ENCODE measurements at places on chromosomes 7 and 10.

DNA sequence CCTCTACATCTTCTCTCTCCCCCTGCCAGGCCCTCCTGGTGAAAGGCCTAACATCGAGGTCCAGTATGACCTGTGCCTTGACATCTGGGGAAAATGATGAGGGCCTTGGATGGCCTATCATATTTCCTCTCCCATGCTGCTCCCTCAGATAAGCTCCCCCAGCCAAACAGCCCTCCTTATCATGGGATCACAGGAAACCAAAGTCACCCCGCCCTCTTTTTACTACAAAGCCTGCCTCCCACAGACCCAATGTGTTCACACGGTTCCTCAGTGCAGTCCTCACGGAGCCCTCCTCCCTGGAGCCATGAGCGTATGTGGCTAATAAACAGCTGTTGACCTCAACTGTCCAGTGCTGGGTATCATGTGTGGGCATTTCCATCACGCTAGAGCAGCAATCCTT, 32.0 kb downstream of the C10orf90 start:
- no peak for DNase-seq

DNA sequence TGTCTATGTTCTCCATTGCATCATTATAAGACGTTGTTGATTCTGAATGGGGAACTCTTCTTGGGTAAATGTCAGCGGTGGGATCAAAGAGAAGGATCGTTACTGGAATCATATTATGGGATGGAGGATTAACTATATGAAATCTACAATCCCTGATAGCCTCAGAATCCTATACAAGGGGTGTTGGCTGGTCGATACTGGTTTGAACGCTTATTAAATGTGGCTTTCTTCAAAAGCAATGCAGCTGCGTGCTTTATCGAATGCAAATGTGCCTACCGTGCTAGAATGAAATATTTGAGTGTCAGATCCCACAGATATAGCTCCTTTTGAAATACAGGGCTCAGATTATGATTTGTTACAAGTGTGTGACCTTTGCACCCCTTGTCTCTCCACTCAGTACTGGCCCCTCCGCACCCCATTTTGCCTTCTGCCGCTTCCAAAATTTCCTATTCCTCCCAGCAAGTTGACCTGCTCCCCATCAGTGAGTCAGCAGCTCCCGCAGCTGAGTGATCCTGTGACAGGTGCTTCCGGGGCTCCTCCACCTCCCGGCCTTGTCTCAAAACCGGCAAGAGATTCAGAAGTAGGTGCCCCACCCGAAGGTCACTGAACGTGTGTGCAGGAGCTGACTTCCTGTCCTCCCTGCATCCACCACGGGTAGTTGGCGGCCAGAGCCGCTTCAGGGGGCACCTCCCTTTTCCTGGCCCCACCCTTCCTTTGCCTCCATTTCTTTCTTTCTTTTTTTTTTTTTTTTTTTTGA, 76.6 kb downstream of the PTPRE start:
- DNase-seq, result no peak

- no peak for DNase-seq
Observed at GRCh38 chr7:131802195-131802864, 245.9 kb upstream of the PODXL start.

DNA sequence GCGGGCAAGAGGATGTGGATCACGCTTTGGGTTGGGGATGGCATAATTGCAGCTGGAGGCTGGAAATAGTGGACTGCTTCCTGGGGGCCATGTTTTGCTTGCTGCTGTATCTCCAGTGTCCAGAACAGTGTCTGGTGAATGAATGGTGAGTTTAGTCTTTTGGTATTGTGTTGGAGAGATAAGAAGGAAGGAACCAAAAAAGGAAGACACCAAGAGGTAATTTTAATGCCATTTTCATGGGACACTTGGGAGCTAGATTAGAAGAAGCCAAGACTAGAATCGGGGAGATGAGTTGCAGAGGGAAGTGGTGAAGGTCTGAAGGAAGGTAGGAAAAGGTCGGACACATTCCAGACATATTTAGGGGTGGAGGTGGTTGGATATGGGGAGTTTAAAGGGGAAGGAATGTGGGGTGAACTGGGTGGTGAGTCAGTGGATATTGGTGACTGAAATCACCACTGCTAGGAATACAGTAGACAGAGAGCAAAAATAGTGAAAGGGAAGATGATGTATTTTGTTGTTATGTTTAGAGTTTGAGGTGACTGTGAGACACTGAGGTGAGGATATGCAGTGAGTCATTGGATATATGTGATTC, 76.7 kb downstream of the CCNY start:
- no peak for DNase-seq

DNA sequence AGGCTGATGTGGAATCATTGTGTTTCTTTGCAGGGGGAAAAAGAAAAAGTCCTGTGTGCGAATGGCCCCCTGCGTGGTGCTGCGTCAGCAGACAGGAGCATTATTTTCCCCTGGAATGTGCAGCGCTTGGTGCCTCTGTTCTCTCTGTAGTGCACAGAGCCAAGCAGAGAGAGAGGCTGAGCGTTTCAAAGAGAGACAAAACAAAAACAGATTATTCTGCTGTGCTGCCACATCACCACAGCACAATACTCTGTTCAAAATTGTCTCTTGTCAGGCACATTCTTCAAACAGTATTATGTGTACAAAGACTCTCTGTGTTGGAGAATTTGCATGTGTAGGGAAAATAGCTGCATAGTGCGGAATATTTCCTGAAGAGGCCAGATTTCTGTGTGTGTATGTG, 609.0 kb downstream of the SDK1 start:
- DNase-seq, result no peak

GRCh38 chr10:33276282-33276923, 58.1 kb downstream of the NRP1 start:
- no peak for DNase-seq

- DNase-seq, result no peak
Observed at GRCh38 chr10:103929381-103929921, 11.5 kb upstream of the STN1 start.

DNA sequence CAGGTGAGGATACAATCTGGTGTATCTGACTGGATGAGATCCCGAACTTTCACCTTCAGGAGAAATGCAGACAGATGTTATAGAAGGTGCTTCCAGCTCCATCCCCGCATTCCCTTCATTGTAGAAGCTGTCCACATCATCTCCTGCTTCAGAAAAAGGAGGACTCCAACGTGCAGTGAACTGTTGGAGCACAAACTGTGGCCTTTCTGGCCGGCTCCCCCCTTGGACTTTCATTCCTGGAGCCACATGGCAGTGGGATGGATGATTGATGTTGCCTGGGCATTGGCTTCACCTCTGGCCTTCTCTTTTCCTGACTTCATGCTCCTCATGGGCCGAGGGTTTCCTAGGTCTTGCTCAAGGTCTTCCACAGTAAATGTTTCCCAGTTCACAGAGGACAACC, 29.6 kb upstream of the ZNF273 start:
- no peak for DNase-seq

- DNase-seq, result no peak
Observed at GRCh38 chr7:134024739-134025138, 102.4 kb upstream of the LRGUK start.

DNA sequence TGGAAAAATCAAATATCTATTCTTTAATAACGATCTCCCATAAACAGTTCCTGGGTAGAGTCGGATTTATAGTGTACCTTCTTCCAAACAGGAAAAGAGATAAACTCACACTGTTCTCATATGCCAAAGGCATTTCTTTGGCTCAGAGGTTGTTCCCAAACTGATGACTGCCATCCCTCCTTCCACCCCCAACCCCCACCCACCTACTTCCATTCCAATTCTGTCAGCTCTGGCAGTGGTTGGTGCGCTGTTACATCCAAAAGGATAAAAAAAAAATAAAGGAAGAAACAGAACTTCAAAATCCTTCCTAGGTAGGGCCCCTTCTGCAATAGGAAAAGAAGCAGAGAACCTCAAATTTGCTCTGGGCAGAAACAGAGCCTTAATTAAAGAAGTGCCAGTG, 104.7 kb downstream of the DGKI start:
- DNase-seq, result no peak

GRCh38 chr7:130379019-130379418, 1.3 kb upstream of the CPA1 start:
- DNase-seq, result no peak

DNA sequence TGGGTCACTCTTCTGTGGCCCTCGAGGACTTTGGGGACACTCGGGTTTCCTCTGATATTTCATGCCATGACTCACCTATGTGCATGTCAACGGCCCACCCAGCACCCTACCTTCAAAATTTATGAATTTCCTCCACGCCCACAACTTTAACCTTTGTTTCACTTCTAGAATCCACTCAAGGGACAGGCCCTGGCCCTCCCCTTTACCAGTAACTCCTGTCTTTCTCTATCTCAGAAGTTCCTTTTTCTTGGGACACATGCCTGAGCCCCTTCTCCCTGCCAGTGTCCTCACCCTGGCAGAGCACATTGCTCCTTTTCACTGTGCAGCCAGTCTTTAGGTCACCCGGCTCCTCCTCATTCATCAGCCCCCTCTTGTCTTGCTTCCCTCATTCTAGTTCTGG, 282.5 kb upstream of the KLF6 start:
- no peak for DNase-seq

DNA sequence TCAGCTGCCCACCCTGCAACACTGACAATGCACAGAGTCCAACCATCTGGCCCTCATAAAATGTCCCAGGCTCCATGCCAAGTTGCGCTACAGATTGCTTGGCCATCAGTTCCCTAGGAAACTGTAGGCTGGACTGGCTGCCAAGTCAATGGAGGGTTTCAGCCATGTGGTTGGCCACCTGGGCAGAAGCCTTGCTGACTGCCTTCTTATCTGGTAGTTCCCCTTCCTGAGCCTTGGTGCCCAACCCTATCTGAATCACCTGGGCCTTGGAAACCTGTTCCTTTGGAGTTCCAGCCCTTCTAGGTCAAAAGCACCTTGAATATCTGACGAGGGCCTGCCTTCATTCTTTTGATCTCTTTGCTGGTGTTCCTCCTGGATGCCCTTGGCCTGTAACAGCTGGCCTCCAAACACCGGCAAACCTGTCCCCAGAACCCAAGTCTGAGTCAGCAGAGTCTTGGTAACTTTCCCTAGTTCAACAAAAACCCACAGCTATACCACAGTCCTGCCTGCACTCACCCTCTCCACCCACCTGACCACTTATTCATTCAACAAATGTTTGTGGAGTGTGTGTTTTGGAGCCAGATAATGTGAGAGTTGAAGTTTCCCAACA, 37.4 kb upstream of the KDM7A start:
- no peak for DNase-seq

GRCh38 chr7:70266186-70266585, 667.9 kb downstream of the AUTS2 start:
- no peak for DNase-seq

GRCh38 chr7:115113776-115114175, 191.9 kb downstream of the MDFIC start:
- no peak for DNase-seq

GRCh38 chr7:110317541-110318265, 773.2 kb upstream of the LRRN3 start:
- DNase-seq, result no peak

DNA sequence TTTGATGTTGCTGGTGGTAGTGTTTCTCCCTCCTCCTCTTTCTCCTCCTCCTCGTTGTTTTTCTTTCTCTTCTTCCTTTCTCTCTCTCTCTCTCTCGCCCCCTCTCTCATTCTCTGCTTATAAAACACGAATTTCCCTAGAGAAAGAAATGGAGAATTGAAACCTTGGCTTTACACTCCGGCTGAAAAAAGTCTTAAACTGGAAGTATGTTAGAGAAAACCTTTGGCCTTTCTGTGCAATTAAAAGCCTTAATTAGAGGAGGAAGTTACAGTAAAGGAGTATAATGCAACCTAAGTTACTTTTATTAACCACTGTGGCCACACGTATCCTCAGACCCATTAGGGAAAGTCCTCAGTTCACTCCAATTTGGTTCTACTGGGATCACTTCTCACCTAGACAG, 501.7 kb upstream of the SORCS1 start:
- no peak for DNase-seq

GRCh38 chr7:155349601-155350331, 52.1 kb downstream of the INSIG1 start:
- no peak for DNase-seq

DNA sequence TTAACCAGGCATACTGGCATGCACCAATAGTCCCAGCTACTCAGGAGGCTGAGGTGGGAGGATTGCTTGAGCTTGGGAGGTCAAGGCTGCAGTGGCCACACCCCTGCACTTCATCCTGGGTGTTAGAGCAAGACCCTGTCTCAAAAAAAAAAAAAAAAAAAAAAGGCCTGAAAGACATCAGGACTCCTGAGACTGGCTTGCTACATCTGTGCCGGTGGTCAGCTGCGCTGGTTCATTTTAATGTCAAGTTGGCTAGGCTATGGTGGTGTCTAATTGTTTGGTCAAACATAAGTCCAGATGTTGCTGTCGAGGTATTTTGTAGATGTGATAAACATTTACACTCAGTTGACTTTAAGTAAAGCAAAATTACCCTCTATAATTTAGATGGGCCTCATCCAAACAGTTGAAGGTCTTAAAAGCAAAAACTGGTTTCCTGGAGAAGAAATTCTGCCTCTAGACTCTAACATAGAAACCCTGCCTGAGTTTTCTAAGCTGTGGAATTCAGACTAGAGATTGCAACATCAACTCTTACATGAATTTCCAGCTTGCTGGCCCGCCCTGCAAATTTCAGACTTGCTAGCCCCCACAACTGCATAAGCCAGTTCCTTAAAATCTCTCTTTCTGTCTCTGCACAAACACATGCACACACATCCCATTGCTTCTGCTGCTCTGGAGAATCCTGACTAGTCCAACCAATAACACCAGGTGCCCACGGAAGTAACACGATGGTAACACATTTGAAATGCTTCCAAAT, 18.2 kb downstream of the MYOF start:
- no peak for DNase-seq

- DNase-seq, result no peak
Observed at GRCh38 chr10:89163265-89163995, 43.7 kb downstream of the CH25H start.

- no peak for DNase-seq
Observed at GRCh38 chr10:69503001-69503895, 52.0 kb downstream of the TSPAN15 start.

- no peak for DNase-seq
Observed at GRCh38 chr7:24637706-24638105, 64.5 kb downstream of the PALS2 start.

- peak; percentile 16 for DNase-seq
Observed at GRCh38 chr10:43259213-43259991, 7.5 kb downstream of the RASGEF1A start.

- no peak for DNase-seq
Observed at GRCh38 chr7:94374231-94374630, 20.5 kb upstream of the COL1A2 start.

- DNase-seq, result no peak
Observed at GRCh38 chr10:131775433-131775832, 125.4 kb upstream of the PPP2R2D start.

GRCh38 chr7:8638076-8638475, 204.7 kb downstream of the NXPH1 start:
- DNase-seq, result no peak

GRCh38 chr7:34165927-34166550, 260.7 kb downstream of the BMPER start:
- no peak for DNase-seq

DNA sequence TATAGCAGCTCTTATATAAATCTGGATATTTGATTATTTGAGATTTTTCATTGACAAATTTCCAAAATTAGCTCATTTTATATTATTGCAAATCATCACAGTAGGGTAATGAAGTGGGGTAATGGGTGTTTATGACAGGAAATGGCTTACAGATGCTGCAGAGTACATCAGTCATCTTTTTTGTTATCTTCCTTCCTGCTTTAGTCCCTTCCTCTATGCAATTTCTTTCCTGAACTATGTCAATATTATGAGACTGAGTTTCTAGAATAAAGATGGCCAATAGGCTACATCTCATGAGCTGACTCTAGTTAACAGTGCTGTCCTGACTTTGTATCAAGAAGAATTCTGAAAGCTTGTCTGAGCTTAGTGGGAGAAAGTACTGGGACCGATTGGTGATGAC, 244.5 kb downstream of the XPNPEP1 start:
- no peak for DNase-seq

Measured in omental fat pad (tissue), 4 donors.